ENCODE measurements at places on chromosomes 7 and 10. TPM values are rescaled to one million over a fixed set of nuclear protein-coding genes. Genes with fewer than 3 reads are reported as not detected.

GRCh38 chr7:17078298-17078697, 196.5 kb upstream of the AGR3 start:
- DNase-seq = no peak

- peak; percentile 83 for DNase-seq
Observed at GRCh38 chr10:117496616-117497028, 45.9 kb upstream of the EMX2 start.

- no peak for DNase-seq
Observed at GRCh38 chr10:29427667-29428066, 138.8 kb downstream of the LYZL1 start.

- peak; percentile 75 for DNase-seq
Observed at GRCh38 chr7:28093623-28094232, 86.9 kb downstream of the JAZF1 start.

DNA sequence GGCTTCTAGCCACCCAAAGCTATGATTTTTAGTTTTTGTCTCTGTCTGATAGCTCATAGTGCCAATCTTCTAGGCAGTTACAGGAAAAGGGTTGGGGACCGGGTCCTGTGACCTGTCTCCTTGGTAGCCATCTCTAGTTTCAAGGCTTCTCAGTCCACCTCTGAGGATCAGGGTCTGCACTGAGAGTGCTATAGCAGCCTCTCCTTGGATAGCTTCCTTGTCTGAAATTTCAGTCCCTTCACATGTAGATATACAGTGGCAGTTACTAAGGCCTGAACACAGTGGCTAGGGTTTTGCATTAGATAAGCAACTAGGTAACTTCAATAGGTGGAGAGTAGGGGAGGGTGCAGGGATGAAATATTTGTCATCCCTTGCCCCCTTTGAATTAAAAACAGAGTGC, 321.3 kb downstream of the SEMA3D start:
- DNase-seq = no peak

DNA sequence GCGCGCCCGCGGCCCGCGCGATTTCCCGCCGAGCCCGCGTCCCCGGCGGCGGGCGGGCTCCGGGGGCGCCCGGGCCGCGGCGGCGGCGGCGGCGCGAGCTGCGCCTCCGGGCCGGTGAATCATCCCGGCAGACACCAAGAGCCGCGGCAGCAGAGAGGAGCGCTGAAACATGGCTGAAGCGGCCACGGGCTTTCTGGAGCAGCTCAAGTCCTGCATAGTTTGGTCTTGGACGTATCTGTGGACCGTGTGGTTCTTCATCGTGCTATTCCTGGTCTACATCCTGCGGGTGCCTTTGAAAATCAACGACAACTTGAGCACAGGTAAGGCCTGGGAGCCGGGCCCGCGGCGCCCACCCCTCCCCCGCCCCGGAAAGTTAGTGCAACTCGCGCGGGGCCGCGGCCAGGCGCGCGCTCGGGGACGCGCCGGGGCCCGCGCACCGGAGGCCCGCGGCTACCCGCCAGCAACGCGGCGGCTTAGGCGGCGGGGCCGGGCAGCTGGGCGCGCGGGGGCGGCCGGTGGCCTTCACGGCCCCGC, at the start of gene ST7:
Gene ST7, plus strand, starts transcription at position 130 of the 534 bp plus-strand sequence. Its CDS starts 40 bp downstream, at position 170.
- DNase-seq = peak; percentile 90

- DNase-seq = no peak
Observed at GRCh38 chr7:87912121-87912520, 21.9 kb upstream of the ADAM22 start.

The LRRC17 gene
- 88.4 TPM for total RNA-seq
